Stimulated activated CD8-positive, alpha-beta memory T cell treated with anti-CD3 and anti-CD28 coated beads, Interleukin-4, amount 100 ng/mL, for 4 hours (primary cell): ENCODE measurements at places on chromosomes 5 and 9.

- no peak for DNase-seq
Measured at GRCh38 chr9:11726659-11727058, 966.5 kb upstream of the TYRP1 start.

GRCh38 chr5:174348311-174348981 lies 302.9 kb downstream of the NSG2 start:
- DNase-seq = no peak

DNA sequence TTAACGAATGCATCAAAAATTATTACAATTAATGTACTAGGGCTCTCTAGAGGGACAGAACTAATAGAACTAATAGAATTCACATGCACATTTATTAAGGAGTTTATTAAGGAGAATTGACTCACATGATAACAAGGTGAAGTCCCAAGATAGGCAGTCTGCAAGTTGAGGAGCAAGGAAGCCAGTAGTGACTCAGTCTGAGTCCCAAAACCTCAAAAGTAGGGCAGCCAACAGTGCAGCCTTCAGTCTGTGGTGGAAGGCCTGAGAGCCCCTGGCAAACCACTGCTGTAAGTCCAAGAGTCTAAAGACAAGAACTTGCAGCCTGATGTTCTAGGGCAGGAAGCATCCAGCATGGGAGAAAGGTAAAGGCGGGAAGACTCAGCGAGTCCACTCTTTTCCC lies 633.8 kb downstream of the SEMA5A start:
- no peak for DNase-seq

DNA sequence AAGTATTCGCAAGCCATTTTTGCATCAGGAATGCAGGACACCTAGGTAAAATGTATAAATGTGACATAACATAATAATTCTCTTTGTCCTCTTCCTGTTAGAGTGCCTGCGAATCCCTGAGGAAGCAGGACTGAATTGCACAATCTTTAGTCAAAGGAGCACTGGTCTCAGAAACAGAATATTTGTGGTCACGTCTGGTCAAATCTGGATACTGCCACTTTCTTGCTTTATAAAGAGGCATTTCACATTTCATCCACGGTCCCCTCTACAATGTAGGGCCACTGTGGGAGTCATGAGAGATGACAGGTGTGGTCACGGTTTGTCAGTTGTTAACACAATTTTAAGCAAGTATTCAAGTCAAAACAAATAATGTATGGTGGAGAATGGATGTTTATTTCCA lies 564.0 kb downstream of the IRX1 start:
- DNase-seq = no peak

- no peak for DNase-seq
Measured at GRCh38 chr9:96782235-96782634, 4.3 kb upstream of the ZNF510 start.

DNA sequence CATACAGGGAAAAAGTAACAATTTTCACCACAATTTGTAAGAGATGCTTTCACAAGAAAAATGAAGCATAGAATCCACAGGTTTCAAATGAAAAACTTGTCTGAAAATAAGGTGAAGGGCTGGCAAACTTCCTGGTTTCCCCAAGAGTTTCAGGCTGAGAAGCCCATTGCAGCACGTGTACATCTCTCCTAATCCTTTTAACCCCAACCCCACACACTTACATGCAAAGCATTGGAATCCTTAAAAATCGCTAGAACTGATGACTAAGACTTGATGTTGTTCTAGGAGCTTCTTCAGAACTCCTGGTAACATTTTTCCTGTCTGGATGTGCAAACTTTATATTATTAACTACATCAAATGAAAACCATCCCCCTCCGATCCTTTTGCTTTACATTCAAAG lies 317.8 kb upstream of the RGMB start:
- DNase-seq = no peak

DNA sequence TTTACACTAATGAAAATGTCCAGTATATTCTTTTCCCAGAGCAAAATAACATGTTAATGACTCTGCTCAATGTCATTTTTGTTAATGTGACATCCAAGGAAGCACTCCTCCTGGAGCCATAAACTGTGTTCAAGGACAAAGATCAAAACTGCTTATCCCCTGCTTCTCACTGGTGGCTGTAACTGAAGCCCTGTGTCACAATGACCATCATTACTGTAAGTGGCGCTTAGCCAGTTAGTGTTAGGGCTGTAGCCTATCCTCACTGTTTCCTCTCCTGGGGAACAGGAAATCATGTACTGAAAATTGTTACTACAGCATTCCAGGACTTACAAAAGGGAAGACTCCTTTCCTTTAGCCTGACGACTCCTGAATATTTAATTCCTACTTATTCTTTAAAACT lies 71.7 kb upstream of the COX7C start:
- DNase-seq = no peak

DNA sequence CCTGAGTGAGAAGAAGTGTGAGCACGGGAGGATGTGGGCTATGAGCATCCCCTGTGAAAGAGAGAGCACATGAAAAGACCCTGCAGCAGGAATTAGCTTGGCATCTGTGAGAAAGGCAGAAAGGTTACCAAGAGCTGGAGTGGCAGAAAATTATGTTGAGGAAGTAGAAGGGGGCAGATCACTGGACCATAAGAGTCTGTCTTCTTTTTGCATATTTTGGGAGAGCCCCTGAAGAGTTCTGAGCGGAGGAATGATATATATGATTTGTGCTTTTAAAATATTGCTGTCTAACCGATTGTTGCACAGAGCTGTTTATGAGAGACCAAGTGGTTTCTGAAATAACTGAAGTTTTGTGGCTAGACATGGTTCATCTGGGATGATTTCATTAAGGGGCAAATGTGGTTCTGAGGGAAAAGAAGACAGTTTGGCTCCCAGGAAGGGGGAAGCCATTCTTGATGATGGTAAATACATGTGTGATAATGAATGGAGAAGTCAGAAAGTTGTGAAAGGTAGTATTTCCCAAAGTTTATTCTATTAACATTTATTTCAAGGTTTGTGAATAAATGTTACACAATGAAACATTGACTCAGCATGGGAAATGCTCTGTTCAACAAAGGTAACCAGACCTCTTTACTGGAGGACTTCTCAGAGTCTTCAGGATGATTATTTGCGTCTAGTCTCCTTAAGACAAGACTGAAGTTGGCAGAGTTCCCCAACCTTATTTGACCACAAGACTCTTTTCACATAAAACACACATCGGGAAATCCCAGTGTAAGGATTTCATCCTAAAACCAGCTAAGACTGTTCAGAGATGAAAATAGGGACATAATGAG lies 31.5 kb upstream of the ADRB2 start:
- DNase-seq = no peak

DNA sequence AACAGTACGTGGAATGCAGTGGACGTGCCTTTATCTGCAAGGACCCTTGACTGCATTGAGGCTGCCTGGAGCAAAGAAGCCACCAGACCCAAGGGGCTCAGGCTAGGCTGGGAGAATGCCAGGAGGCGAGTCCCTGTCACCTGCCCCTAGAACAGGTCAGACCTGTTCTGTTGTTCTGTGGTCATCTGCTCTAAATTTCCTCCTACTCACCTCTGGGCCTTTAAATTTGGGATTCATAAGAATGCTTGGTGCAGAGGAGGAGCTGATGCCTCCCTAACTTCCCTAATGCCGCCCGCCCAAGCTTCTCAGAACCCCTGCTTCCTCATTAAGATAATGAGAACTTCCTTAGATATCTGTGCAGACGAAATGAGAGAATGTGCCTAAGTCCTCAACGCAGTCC lies 32.0 kb downstream of the DAPK1 start:
- no peak for DNase-seq

DNA sequence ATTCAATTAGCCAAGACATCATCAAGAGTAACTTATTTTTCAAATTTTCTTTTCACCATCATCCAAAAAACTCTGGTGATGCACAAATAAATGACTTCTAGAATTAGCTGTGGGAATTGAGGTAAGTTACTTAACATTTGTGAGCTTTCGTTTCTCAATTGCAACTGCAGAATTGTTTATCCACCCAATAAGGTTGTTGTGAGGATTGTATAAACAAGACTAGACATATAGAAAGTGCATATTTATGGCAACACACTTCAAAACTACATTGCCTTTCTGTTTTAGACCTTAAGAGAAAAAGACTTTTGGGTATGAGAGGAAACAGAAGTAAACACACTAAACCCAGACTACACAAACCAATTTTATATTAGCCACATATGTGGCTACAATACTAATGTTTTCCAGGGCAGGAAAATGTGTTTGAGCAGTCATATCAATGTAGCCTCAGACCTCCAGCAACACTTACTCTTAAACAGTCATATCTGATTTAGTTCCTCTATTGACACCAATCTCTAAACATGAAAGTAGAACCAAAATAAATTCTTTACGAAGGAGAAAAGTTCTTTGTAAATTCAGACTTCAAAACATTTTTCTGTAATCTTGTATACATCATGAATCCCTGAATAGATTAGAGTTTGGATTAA lies 488.0 kb upstream of the CYLC2 start:
- DNase-seq = no peak

GRCh38 chr5:71537687-71538086 lies 49.5 kb upstream of the MCCC2 start:
- no peak for DNase-seq

DNA sequence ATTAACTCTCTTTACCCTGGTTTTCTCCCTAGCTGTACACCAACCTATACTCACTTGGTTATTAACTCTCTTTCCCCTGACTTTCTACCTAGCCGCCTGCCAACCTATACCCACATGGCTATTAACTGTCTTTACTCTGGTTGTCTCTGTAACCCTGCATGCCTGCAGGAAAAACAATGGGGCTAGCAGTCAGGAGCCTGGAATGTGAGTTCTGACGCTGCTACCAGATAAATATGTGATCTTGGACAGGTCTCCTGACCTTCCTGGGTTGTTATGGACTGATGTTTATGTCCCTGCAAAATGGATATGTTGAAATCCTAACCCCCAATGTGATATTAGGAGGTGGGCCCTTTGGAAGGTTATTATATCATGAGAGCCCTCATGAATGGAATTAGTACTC lies 119.2 kb downstream of the SMARCA2 start:
- no peak for DNase-seq

GRCh38 chr9:107018861-107019545 lies 156.0 kb downstream of the ZNF462 start:
- no peak for DNase-seq

- DNase-seq = no peak
Measured at GRCh38 chr9:137479892-137480685, 21.0 kb upstream of the NSMF start.

GRCh38 chr5:39328731-39329130 lies 35.6 kb downstream of the C9 start:
- no peak for DNase-seq

GRCh38 chr9:5579881-5580280 lies 49.0 kb upstream of the RIC1 start:
- no peak for DNase-seq

DNA sequence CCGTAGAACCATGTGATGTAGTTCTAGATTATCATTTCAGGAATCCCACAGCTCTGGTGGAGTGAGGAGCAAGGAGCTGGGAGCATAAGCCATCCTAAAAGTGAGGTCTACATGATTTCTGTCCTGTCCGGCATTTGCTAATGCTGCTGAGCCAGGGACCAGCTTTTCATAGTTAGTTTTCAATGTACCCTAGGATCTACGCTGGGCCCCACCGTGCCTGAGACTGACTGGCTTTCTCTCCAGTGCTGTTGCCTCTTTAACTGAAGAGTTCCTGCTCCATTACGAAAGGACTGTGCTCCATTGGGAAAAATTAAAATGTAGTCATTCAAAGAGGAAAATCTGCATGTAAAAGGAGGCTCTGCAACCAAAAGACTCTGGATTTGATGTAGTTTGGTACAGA lies 634.8 kb downstream of the DMRTA1 start:
- no peak for DNase-seq

DNA sequence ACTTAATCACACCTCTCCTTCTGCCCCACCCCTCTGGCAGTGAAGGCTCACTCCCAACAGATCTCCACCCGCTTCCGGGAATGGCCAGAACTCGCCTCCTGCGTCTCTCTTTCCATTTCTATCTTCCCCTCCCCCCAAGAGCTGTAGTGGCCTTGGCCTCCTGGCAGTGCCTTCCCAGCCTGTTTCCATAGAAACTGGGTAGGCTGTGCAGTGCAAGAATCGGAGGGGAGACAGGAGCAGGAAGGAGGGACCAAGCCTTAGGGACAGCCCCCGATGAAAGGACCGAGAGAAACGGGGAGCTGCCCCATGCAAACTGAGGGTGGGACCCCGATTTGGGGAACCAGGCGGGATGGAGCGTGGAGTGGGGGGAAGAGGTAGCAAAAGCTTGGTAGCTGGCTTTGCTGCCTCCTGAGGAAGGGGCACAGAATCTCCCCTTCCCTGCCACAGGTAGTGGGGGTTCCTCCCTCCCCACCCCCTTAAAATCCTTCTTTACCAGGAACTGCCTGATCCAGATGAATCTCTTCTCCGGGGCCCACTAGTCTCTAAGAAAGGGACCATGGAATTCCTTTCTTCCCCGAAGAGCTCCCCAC lies 4.5 kb upstream of the PCDH1 start:
- DNase-seq = no peak

DNA sequence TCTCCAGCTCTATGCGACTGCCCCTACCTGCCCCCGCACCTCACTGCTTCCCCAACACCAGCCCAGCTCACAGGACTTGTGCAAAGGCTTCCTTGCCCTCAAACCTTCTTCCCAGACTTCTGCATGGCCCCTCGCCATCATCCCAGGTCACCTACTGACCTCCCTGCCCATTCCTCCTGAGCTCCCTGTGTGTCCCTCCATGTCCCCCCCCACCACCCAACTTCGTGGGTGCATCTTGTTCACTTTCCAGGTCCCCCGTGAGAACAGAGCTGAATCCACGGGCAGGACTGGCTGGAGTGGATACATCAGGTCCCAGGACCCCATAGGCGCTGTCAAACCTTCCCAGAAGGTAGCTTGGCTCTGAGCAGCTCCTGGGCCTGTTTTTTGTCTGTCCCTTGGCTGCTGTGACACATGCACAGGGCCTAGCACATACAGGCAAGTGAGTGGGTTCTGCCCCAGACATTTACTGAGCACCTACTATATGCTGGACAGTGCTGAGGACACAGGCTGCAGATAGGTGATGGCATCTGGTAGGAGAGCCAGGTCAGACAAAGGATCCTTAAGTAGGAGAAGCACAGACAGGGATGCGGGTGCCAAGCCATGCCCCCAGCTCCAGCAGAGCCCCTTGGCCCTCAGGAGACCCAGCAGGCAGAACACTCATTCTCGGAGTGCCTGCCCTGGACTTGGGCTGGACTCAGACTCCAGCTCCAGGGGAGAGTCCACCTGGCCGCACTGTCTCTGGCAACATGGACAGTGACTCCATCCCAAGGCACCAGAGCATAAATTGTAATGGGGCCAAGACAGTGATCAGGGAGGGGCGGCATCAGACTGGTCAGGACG lies 15.0 kb downstream of the NINJ1 start:
- DNase-seq = no peak

- no peak for DNase-seq
Measured at GRCh38 chr9:104872656-104873488, 55.1 kb downstream of the ABCA1 start.

- no peak for DNase-seq
Measured at GRCh38 chr5:148750614-148751013, 75.8 kb upstream of the ADRB2 start.

GRCh38 chr9:121393318-121393717 lies 23.3 kb upstream of the STOM start:
- no peak for DNase-seq
